Stimulated activated CD8-positive, alpha-beta memory T cell treated with anti-CD3 and anti-CD28 coated beads, Interleukin-2, amount 100 ng/mL, for 1 hour (primary cell): ENCODE measurements at places on chromosomes 16 and 17.

GRCh38 chr17:37725021-37725595 lies 19.8 kb downstream of the HNF1B start:
- DNase-seq = no peak

- DNase-seq = no peak
Measured at GRCh38 chr16:11679941-11680911, 12.0 kb downstream of the SNN start.

DNA sequence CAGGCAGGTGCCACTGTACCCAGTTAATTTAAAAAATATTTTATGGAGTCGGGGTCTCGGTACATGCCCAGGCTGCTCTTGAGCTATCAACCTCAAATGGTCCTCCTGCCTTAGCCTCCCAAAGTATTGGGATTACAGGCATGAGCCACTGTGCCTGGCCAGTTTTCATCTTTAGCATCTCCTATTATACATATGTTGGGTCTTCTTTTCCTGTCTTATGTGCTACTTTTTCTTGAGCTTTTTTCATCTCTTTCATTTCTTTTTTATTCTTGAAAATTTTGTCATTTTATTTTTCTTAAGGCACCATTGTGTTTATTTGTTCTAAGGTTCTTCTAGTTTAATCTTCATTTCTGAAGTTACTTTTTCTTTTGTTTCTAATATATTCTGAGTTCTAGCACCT lies 20.7 kb downstream of the BANP start:
- DNase-seq = no peak

DNA sequence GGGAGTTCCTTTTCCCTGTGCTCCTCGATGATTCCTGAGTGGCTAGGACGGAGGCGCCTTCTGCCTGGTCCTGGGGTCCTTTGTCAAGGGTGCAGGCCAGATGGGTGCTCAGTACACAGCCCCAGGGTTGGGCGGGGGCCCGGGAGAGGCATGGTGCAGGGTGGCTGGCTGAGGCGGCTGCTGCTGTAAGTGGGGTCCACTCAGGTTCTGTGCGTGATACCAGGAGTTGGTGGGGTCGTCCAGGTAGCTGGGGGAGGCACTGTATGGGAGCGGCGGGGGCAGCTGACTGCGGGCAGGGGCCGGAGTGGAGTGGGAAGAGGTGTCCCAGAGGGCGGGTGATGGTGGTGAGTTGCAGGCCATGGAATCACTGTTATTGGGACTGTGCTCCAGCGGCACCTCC lies 3.6 kb downstream of the DLX3 start:
- no peak for DNase-seq

- DNase-seq = no peak
Measured at GRCh38 chr17:67569873-67570272, 147.9 kb upstream of the NOL11 start.

DNA sequence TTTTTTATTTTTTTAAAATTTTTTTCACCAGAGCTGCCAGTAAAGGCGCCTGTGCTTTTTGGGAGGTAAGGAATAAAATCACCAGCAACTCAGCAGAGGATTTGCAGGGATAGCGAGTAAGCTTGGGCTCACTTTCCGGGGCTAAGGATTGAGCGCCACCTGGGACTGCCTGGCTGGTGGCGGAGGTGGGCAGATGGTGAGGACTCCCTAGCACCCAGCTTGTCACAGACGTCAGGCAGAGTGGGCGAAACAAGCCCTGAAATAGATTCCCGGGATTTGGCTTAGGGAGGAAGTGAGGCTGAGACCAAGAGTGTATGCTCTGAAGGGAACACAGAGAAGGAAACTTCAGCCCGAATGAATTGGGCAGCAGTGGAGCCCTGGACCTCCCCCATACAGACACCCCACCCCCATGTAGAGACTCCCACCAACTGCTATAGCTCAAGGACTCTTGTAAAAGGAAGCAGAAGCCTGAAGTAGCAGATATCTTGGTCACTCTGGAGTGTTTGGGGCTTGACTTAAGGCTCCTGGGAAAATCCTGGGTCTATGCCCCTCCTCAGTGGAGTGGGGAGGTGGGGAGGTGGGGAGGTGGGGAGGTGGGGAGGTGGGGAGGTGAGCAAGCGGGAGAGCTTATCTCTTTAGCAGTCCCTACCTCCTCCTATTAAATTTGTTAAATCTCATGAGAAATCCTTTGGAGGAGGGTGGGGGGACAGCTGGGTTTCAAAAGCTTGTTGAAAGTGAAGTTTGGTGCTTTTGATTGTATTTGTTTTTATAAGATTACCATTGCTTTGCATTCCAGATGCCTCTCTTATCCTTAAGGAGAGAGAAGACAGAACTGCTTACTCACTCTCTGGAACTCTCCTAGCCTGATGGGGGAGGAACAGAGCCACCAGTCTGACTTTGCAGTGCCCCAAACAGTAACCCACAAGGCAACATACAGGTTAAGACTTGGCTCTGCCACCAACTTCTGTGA lies 8.2 kb downstream of the ARL4D start:
- DNase-seq = no peak
